ENCODE measurements at places on chromosomes 6 and 20. TPM values are rescaled to one million over a fixed set of nuclear protein-coding genes. Genes with fewer than 3 reads are reported as not detected.

The CD109 gene
- total RNA-seq: 58.7 TPM

The SLC17A2 gene
- total RNA-seq: not detected

The CGA gene
- not detected for total RNA-seq

The PRDM13 gene
- total RNA-seq: not detected

The LY6G6F gene
- total RNA-seq: not detected

The HEY2 gene
- 0.05 TPM for total RNA-seq

The BTN1A1 gene
- not detected for total RNA-seq

The ULBP3 gene
- 4.5 TPM for total RNA-seq

The CD93 gene
- 0.69 TPM for total RNA-seq

The LRRC1 gene
- total RNA-seq: 15.7 TPM

The C4B gene
- total RNA-seq: 2.1 TPM

The C20orf204 gene
- 0.88 TPM for total RNA-seq

The CHD6 gene
- total RNA-seq: 25.5 TPM

The SIRPG gene
- not detected for total RNA-seq

The MANEA gene
- 17.3 TPM for total RNA-seq

The PTK6 gene
- 0.18 TPM for total RNA-seq

The RNF182 gene
- total RNA-seq: 0.30 TPM

The BNIP5 gene
- total RNA-seq: not detected

The LRRC73 gene
- 0.30 TPM for total RNA-seq
